ENCODE measurements at places on chromosomes 16 and 17. TPM values are rescaled to one million over a fixed set of nuclear protein-coding genes. Genes with fewer than 3 reads are reported as not detected.

CNTNAP4 gene
- not detected for total RNA-seq

CMTM4 gene
- 3.5 TPM for total RNA-seq

FNDC8 gene
- total RNA-seq = not detected

GRCh38 chr17:59372138-59372751 lies 40.8 kb downstream of the YPEL2 start:
- DNase-seq = no peak

- no peak for DNase-seq
Measured at GRCh38 chr17:65609749-65610148, 48.3 kb upstream of the AXIN2 start.

PRR15L gene
- total RNA-seq = not detected

- DNase-seq = no peak
Measured at GRCh38 chr16:66399930-66400329, 27.2 kb upstream of the BEAN1 start.

DNA sequence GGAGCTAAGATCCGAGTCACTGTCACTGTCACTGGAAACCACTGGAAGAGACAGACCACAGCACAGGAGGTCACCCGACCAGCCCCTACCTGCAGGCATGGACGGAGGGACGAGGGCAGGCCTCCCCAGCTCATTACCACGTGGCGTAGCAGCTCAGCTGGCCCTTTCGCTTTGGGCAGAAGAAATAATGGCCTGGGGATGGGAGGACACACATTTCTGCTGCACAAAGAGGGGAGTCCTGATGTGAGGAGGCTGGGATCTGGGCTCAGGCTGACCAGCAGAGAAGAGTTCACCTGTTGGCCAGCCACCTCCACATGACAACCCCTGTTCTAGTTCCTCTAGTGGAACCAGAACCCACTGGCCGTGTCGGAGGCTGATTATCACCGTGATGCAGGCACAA lies 38.2 kb upstream of the DOC2B start:
- DNase-seq = no peak

- DNase-seq = no peak
Measured at GRCh38 chr16:28823291-28823872, 583 bp downstream of the ATXN2L start.

- DNase-seq = no peak
Measured at GRCh38 chr17:3994221-3994576, 30.0 kb upstream of the ATP2A3 start.

TBX4 gene
- not detected for total RNA-seq

PIMREG gene
- 4.6 TPM for total RNA-seq

DNA sequence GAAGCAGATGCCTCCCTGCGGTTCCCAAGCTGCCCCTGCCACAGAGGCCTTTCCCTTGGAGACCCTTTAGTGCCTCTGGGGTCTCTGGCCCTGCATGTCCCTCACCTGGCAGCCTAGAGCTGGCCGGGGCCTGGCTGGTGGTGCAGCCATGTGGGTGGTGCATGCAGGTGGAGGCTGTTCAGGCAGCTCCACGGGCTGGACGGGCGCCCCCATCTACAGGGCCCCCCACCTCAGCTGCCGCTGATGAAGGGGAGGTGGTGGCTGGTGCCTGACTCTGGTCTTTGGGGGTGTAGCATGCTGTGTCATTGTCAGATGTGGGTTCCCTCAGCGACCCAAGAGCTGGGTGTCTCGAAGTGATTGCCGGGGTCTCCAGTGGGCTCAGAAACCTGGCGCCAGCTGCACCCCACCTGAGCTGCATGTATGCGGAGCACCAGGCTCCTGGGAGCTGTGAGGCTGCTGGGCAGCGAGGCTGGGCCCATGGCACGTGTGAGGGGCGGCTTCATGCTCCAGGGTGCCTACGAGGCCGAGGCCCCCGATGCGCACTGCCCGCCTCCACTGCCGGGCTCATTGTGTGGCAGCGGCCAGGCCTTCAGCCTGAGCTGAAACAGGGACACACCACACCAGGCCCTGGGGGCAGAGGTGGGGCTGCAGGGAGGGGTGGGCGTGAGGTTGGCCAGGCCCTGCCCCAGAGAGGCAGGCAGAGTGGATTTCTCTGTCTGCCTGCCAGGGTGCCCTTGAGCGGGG lies 57.0 kb downstream of the BAIAP2 start:
- DNase-seq = no peak

GRCh38 chr16:48535831-48536613 lies 74.0 kb downstream of the N4BP1 start:
- no peak for DNase-seq

All from activated CD4-positive, alpha-beta T cell treated with anti-CD3 and anti-CD28 coated beads, Interleukin-2, amount 10 ng/mL, durations not matched to agents 24 days and 14 days (primary cell).